ENCODE measurements at places on chromosomes 11 and 22.

- DNase-seq = no peak
These were observed 105.1 kb downstream of the HIPK3 start for GRCh38 chr11:33362051-33362910.

GRCh38 chr11:44235765-44236201 lies 74.2 kb downstream of the ALX4 start:
- no peak for DNase-seq

DNA sequence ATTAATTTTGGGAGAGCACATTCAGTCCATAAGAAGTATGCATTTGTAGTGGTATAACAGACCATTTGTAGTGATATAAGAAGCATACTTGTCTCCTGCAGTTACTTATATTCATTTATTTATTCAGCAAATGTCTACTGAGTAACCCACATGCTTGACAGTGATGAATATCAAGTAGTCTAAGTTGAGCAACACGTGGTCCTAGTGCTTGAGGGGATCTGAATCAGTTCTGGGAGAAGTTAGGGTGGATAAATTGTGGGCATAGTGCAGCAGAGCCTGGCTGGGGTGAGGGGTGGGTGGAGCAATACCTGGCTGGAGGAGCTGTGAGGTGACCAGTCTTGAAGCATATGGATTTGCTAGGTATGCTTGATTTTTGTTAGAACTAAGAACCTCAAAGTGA lies 24.3 kb downstream of the STX3 start:
- DNase-seq = no peak

DNA sequence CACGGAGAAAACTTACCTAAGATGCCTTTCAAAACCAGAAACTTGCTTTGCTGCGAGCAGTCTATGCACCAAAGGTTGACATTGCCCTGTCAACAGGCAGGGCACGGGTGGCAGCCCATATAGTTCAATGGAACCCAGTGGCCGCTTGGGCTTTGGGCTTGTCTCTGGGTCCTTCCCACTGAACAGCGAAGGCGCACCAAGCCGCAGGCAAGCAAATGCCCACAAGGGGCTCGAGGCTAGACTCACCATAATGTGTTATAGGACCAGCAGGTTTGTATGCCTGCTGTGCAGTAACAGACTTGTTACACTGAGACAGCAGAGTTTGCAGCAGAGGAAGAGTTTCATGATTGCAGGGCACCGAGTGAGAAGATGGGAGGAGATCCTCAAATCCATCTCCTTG lies 20.3 kb downstream of the CLDN5 start:
- no peak for DNase-seq

GRCh38 chr11:19432370-19433061 lies 191.8 kb upstream of the E2F8 start:
- DNase-seq = no peak

DNA sequence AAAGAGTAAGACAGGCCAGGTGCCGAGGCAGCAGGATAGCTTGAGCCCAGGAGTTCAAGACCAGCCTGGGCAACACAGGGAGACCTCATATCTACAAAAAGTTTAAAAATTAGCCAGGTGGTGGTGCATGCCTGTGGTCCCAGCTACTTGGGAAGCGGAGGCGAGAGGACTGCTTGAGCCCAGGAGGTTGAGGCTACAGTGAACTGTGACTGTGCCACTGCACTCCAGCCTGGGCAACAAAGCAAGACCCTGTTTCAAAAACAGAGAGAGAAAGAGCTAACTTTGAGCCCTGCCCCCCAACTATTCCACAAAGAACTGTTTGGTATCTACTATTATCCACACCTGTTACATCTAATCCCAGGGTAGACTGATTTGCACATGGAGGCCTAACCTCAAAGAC lies 49.2 kb upstream of the RAPSN start:
- no peak for DNase-seq

GRCh38 chr11:126457817-126458216 lies 102.3 kb downstream of the ST3GAL4 start:
- no peak for DNase-seq

GRCh38 chr22:44956840-44957767 lies 52.7 kb downstream of the PHF21B start:
- DNase-seq = peak; percentile 31

DNA sequence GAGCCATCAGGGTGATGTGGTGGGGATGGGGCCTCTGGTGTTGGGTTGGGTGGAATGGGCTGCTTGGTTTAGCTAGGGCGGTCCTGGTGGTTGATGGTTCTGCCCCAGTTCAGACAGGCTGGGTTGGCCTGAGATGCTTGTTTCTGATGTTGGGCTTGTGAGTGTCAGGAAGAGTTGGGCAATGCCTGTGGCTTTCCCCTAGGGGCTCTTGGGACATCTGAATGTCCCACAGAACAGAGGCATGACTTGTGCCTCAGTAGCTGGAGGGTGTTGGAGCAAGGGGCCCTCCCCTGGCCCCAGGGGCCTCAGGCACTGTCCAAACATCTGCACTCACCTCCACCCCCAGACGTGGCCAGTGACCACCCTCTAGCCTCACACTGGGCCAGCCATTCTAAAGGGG lies 14.0 kb upstream of the CTSD start:
- DNase-seq = no peak

GRCh38 chr11:125512106-125512505 lies 16.0 kb upstream of the FEZ1 start:
- no peak for DNase-seq

DNA sequence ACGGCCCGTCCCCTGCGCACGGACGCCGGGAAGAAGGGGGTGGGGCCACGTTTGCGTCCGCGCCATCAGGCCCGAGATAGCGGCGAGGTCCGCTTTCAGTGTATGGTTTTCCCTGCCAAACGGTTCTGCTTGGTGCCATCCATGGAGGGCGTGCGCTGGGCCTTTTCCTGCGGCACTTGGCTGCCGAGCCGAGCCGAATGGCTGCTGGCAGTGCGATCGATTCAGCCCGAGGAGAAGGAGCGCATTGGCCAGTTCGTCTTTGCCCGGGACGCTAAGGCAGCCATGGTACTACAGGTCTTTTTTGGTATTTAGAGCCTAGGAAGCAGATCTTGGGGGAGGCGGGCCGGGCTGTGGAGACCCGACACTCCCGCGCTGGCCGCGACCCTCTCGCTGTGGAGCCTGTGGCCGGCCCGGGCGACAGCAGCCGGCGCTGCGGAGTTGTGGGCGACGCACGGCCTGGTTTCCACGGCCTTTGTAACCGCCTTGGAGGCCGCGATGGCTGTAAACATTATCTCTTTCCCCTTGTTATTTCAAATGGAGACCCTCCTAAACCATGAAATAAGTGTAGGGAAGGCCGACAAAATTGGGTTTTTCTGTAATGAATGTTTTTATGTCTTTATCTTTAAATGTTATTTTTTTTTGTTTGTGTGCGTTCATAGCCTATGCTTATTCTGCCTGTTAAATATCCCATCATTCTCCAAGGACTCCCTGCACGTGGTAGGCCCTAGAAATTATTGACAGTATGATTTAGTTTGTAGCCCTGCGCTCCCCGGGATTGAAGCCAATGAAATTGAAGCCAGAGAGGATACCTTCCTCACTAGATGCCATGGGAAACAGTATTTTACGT lies at the start of gene AASDHPPT:
AASDHPPT (plus strand) TSS at position 54 of the 847 bp plus-strand sequence; CDS start at position 103, 49 bp downstream.
- DNase-seq = peak; percentile 22

- peak; percentile 91 for DNase-seq
These were observed 902 bp downstream of the RASGRP2 start for GRCh38 chr11:64742889-64743590.

GRCh38 chr11:2808850-2809846 lies 76.4 kb downstream of the CDKN1C start:
- DNase-seq = no peak

DNA sequence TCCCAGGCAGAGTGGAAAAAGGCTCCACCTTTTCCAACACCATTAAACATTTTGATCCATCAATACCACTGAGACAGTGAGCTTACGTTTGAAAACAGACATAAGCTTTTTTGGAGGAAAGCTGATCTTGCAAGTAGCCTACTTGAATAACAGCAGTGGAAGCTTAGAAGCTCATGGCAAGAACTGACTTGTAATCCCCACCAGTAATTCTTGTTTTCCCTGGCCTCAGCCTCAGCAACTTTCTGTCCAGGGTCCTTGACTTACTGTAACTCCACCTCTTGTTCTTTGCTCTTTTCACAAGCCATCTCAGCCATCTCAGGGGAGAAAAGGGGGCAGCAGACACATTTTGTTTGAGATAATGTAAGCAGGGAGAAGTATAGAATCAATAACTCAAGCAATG lies 12.3 kb upstream of the MPZL2 start:
- no peak for DNase-seq

- no peak for DNase-seq
These were observed 21.7 kb downstream of the CTTN start for GRCh38 chr11:70420008-70420464.

GRCh38 chr11:46728659-46729040 lies 9.6 kb downstream of the F2 start:
- no peak for DNase-seq

- DNase-seq = no peak
These were observed 29.3 kb upstream of the LIPT2 start for GRCh38 chr11:74522776-74523175.

DNA sequence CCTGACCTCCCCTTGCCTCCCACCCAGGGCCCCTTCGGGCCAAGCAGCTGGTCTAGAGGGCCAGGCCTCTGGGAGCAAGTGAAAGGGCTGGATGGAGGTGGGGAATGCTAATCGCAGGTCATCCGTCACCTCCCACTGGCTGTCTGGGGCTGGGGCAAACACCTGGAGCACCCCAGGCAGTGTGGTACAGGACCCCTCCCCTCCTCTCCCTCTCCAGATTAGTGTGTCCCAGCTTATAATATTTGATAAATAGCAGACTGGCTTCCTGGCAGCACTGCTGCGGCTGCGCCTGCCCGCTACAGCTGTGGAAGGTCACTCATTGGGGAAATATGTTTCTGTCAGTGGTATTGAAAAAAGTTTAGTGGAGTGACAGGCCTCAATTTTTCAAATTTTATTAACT lies 90.7 kb upstream of the PHOX2A start:
- no peak for DNase-seq

GRCh38 chr11:118910309-118911112 lies 15.2 kb downstream of the BCL9L start:
- no peak for DNase-seq

GRCh38 chr22:40404251-40405177 lies 34.1 kb downstream of the SGSM3 start:
- no peak for DNase-seq

DNA sequence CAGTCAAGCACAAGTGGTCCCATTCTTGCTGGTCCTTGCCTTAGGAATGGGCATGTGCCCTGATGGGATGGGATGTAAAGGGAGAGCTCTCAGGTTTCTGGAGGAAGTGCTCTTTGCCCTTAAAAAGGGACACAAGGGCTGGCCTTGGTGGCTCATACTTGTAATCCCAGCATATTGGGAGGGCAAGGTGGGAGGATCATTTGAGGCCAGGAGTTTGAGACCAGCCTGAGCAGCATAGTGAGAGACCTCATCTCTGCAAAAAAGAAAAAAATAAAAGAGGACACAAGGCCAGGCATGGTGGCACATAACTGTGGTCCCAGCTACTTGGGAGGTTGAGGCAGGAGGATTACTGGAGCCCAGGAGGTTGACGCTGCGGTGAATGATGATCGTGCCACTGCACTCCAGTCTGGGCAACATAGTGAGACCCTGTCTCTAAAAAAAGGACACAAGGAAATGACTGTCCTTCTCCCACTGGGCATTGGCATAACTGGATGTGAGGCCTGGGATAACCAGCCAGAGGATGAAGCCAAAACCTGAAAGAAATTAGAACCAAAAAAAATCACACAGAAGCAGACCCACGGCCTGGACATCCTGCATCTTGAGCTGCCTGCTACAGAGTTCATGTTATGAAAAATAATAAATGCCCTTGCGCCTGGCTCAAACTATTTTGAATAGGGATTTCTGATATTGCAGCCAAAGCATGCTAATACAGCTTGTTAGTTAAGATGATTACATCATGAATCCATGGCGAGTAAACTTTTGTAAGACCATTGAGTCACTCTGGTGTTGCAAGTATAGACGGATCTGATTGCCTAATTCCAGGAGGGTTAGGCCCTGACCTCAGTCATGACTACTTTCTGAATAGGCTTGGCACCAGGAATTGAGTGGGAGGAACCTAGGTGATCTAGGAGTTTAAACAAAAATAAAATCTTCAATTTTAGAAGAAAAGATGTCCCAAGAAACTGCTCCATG lies 12.9 kb upstream of the CRKL start:
- DNase-seq = no peak

GRCh38 chr11:76143274-76143673 lies 63.0 kb downstream of the WNT11 start:
- DNase-seq = no peak

DNA sequence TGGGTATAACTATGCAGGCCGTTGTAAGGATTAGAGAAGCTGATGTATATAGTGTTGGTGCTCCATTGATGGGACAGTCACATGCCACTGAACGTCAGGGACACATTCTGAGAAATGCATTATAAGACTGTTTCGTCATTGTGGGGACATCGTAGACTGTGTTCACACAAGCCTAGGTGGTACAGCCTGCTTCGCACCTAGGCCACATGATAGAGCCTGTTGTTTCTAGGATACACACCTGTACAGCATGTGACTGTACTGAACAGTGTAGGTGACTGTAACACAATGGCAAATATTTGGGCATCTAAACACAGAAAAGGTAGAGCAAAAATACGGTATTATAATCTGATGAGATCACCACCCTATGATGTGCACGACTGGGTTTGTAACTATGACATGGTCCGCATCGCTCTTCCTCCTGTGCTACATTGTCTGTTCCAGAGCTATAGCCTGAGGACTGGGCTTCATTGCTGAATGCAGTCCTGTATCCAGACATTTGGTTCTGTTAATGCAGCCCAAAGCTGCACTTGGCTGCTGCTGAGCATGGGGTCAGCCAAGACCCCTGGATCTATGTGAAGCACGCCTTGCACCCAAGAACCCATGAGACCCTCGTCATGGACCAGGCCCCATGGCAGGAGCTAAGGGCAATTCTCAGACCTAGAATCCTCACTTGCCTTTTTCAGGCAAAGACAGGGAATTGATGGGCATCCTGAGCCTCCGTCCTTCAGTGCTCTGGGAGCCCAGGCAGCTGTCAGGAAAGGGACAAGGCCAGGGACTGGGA lies 51.1 kb upstream of the THY1 start:
- DNase-seq = no peak

DNA sequence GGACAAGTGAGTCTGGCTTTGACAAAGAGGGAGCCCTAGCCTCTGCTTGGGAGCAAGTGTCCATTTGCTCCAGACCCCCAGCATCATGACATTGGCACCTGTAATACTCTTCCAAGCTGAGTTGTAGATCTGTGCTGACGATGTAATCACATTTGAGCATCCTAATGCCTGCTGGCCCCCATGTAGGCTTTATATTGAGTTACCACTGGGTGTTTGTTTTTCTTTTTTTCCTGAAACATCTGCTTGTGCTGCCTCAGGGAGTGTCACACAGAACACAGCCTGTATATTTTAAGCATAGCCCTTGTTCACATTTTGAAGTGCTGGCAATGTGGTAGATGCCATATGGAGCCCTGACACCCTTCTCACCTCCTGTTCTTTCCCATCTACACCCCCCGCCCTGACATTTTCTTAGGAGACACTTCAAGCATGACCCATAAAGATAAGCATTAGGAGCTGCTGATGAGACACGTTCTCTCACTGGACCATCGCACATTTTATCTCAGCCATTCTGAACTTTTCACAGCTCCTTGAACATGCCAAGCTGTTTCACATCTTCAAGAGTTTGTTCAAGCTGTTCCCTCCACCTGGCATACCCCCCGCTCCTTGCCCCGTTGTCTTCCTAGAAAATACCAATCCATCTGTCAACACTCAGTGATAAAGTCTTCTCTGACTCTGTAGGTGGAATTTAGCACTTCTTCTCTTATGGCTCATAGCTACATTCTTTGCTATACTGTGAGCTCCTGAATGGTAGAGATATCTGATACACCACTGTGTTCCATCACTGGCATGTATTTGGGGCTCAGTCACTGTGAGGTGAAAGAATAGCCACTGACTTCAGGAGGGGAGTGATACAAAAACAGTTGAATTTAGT lies 128.7 kb downstream of the TRIM44 start:
- DNase-seq = no peak
